Caco-2 (cell line): ENCODE measurements at places on chromosomes 6 and 20. TPM values are rescaled to one million over a fixed set of nuclear protein-coding genes. Genes with fewer than 3 reads are reported as not detected.

The TLDC2 gene
- total RNA-seq = 0.14 TPM in 1 of 2 replicates, not detected in the other

- no peak overlapping the region for H3K4me3 ChIP-seq
- H3K27me3 ChIP-seq = no peaks in the 10 kb centered on the region
- H3K36me3 ChIP-seq = no peaks in the 10 kb centered on the region
Observed at GRCh38 chr6:142729618-142730017, 215.4 kb downstream of the HIVEP2 start.

DNA sequence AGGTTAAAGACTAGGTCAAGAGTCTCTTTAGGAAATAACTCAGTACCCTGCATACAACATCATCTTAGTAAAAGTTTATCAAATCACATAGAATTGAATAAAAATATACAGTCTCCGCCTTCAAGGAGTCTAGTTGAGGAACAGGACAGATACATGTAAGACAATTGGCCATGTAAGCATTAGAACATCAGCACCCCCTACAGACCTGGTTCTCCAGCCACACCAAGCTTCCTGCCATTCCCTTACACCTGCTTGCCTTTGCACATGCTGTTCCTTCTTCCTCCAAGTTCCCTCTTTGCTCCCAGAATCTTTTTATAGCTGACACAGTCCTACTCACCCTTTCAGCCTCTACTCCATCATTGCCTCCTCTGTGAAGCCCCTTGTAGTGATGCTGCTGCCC is 187.8 kb upstream of the LRFN2 start:
- no peak overlapping the region for H3K27ac ChIP-seq
- DNase-seq = no peak
- no peak overlapping the region for H3K4me3 ChIP-seq
- H3K36me3 ChIP-seq = no peaks in the 10 kb centered on the region
- H3K4me1 ChIP-seq = no peaks in the 10 kb centered on the region

DNA sequence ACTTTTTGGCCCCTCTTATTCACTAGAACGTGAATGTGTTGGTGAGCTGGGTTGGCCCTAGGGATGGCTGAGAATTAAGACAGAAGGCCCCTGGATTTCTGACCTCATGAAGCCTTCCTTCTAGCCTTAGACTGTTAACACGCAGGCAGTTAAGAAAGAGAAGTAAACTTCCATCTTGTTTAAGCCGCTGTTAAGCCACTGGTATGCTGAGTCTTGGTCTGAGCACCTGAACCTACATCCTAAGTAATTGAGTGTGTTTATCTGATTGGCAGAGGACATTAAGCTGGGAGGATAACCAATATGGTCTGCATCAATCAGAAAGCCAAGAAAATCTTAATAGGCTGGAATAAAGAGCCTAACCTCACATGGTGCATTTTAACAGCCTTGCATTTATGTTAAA is 535.0 kb upstream of the ARID1B start:
- H3K36me3 ChIP-seq = no peaks in the 10 kb centered on the region
- no peaks in the 10 kb centered on the region; the same call in 1 of the 2 replicates for H3K27me3 ChIP-seq
- DNase-seq = no peak
- H3K27ac ChIP-seq = no peak overlapping the region
- H3K4me3 ChIP-seq = no peak overlapping the region

The MYB gene
- total RNA-seq = 2.3 and 2.7 TPM in 2 replicates

DNA sequence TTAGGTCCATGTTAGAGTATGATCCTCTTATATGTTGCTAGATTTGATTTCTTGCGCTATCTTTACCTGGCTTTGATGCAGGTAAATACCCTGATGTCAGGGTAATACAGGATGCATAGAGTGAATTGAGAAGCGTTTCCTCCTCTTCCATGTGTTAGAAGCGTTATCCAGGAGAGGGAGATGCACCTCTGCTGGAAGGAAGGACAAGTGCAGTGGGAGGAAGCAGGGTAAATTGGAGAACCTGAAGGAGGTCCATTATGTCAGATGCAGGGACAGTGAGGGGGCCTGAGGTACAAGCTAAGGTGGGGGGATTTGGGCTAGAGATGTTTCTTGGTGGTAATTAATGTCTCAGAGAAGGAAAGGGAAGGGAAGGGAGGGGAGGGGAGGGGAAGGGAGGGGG is 7.7 kb downstream of the SHLD1 start:
- DNase-seq = no peak
- H3K36me3 ChIP-seq = no peaks in the 10 kb centered on the region
- no peak overlapping the region for H3K4me3 ChIP-seq
- H3K27ac ChIP-seq = no peak overlapping the region

GRCh38 chr6:112027942-112028674 is 25.8 kb upstream of the CCN6 start:
- H3K36me3 ChIP-seq = no peaks in the 10 kb centered on the region
- DNase-seq = no peak
- no peak overlapping the region for H3K27ac ChIP-seq
- no peak overlapping the region for H3K4me3 ChIP-seq

The RPRD1B gene
- 102 and 112 TPM in 2 replicates for total RNA-seq

DNA sequence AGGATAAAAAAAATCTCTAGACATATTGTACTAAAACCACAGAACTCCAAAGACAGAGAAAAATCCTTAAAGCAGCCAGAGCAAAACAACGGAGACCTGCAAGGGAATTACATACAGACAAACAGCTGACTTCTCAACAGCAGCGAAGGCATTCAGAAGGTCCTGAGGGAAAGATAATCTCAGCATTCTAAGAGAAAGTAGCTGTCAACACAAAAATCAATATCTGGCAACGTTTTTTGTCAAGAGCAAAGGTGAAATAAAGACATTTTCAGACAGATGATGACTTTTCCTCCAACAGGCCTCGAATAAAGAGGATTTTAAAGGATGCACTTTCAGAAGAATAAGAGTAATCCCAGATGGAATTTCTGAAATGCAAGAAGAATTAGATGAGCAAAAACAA is 6.1 kb upstream of the SCGN start:
- H3K27ac ChIP-seq = no peak overlapping the region
- H3K36me3 ChIP-seq = no peaks in the 10 kb centered on the region
- peaks cover 34% of the 10 kb centered on the region for H3K4me1 ChIP-seq
- no peak for DNase-seq

The SSTR4 gene
- total RNA-seq = not detected in 2 replicates

The KIF25 gene
- not detected in 2 replicates for total RNA-seq

GRCh38 chr6:38460186-38460585 is 179.5 kb downstream of the BTBD9 start:
- DNase-seq = no peak
- no peaks in the 10 kb centered on the region for H3K36me3 ChIP-seq
- no peaks in the 10 kb centered on the region for H3K27me3 ChIP-seq
- H3K27ac ChIP-seq = no peak overlapping the region
- 0 out of 2 replicates have a peak, but pooled peaks cover 4% of the 10 kb centered on the region for H3K4me1 ChIP-seq
- H3K4me3 ChIP-seq = no peak overlapping the region

GRCh38 chr6:169445227-169445626 is 191.6 kb upstream of the THBS2 start:
- H3K27me3 ChIP-seq = no peaks in the 10 kb centered on the region
- DNase-seq = no peak
- H3K4me3 ChIP-seq = no peak overlapping the region
- H3K36me3 ChIP-seq = no peaks in the 10 kb centered on the region

- DNase-seq = no peak
- H3K27ac ChIP-seq = no peak overlapping the region
- H3K4me3 ChIP-seq = no peak overlapping the region
- no peaks in the 10 kb centered on the region for H3K4me1 ChIP-seq
- H3K27me3 ChIP-seq = no peaks in the 10 kb centered on the region
Observed at GRCh38 chr6:85460921-85461797, 11.3 kb downstream of the NT5E start.

The BMP6 gene
- total RNA-seq = 0.39 and 0.61 TPM in 2 replicates

GRCh38 chr20:31595654-31596411 is 9.3 kb upstream of the ID1 start:
- H3K27ac ChIP-seq = peak overlapping the region; percentile 66
- peak; percentile 87 for DNase-seq
- H3K36me3 ChIP-seq = no peaks in the 10 kb centered on the region
- no peaks in the 10 kb centered on the region for H3K27me3 ChIP-seq
- no peak overlapping the region for H3K4me3 ChIP-seq

The SMPDL3A gene
- total RNA-seq = 20.4 and 21.7 TPM in 2 replicates

- H3K4me3 ChIP-seq = no peak overlapping the region
- no peak for DNase-seq
- peaks cover 7% of the 10 kb centered on the region; the same call in 1 of the 2 replicates for H3K4me1 ChIP-seq
- no peaks in the 10 kb centered on the region for H3K27me3 ChIP-seq
- H3K36me3 ChIP-seq = no peaks in the 10 kb centered on the region
Observed at GRCh38 chr6:166197361-166197760, 29.7 kb upstream of the TBXT start.

- no peaks in the 10 kb centered on the region for H3K36me3 ChIP-seq
- peaks cover 34% of the 10 kb centered on the region for H3K4me1 ChIP-seq
- H3K4me3 ChIP-seq = peak overlapping the region; percentile 88
- no peak for DNase-seq
Observed at GRCh38 chr6:143679041-143679440, 1.3 kb downstream of the PHACTR2 start.

The STX11 gene
- total RNA-seq = 1.3 TPM in 2 replicates

DNA sequence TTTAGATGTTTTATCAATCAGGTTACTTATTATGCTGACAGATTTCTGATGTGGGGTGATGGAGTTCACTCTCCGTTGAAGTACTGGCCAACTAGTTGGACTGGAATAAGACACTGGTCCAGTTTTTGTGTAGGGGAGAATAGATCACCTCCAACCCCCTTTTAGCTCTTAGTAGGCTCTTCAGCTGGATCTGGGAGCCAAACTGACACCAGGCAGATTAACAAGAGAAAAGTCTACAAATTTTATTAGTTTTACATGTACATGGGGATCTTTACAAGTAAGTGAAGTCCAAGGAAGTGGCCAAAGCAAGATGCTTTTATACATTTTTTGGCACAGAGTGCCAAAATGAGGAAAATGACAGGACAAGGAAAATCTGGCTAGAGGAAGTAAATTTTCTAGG is 107.1 kb downstream of the UBE3D start:
- no peak overlapping the region for H3K4me3 ChIP-seq
- DNase-seq = no peak
- no peaks in the 10 kb centered on the region for H3K36me3 ChIP-seq
- no peaks in the 10 kb centered on the region for H3K4me1 ChIP-seq
- H3K27me3 ChIP-seq = no peaks in the 10 kb centered on the region

DNA sequence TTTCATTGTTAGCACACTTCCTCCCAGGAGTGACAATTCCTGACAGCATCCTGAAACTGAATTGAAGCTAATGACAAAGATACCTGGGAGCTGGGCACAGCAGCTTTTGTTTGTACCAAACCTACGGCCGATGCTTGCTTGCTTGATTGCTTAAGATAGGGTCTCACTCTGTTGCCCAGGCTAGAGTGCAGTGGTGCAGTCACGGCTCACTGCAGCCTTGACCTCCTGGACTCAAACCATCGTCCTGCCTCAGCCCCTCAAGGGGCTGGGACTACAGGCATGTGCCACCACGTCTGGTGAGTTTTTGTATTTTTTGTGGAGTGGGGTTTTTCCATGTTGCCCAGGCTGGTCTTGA is 84.7 kb upstream of the SCP2D1 start:
- no peak overlapping the region for H3K4me3 ChIP-seq
- no peaks in the 10 kb centered on the region for H3K4me1 ChIP-seq
- no peak for DNase-seq
- H3K27me3 ChIP-seq = no peaks in the 10 kb centered on the region
- no peaks in the 10 kb centered on the region for H3K36me3 ChIP-seq
- no peak overlapping the region for H3K27ac ChIP-seq

GRCh38 chr6:106163446-106163965 is 77.4 kb downstream of the PRDM1 start:
- H3K27me3 ChIP-seq = no peaks in the 10 kb centered on the region
- no peaks in the 10 kb centered on the region for H3K4me1 ChIP-seq
- H3K4me3 ChIP-seq = no peak overlapping the region

GRCh38 chr20:17936761-17937732 is 31.5 kb downstream of the SNX5 start:
- no peak for DNase-seq
- no peak overlapping the region for H3K27ac ChIP-seq
- no peak overlapping the region for H3K4me3 ChIP-seq
- H3K4me1 ChIP-seq = no peaks in the 10 kb centered on the region

The CNR1 gene
- total RNA-seq = not detected in 2 replicates

The IER3 gene
- total RNA-seq = 13.0 and 17.4 TPM in 2 replicates

GRCh38 chr6:2980465-2980855 is 9.1 kb upstream of the SERPINB6 start:
- DNase-seq = no peak
- H3K4me3 ChIP-seq = no peak overlapping the region
- no peaks in the 10 kb centered on the region for H3K36me3 ChIP-seq
- no peaks in the 10 kb centered on the region for H3K27me3 ChIP-seq
- H3K27ac ChIP-seq = peak overlapping the region; percentile 61

The XKR7 gene
- total RNA-seq = not detected in 2 replicates

DNA sequence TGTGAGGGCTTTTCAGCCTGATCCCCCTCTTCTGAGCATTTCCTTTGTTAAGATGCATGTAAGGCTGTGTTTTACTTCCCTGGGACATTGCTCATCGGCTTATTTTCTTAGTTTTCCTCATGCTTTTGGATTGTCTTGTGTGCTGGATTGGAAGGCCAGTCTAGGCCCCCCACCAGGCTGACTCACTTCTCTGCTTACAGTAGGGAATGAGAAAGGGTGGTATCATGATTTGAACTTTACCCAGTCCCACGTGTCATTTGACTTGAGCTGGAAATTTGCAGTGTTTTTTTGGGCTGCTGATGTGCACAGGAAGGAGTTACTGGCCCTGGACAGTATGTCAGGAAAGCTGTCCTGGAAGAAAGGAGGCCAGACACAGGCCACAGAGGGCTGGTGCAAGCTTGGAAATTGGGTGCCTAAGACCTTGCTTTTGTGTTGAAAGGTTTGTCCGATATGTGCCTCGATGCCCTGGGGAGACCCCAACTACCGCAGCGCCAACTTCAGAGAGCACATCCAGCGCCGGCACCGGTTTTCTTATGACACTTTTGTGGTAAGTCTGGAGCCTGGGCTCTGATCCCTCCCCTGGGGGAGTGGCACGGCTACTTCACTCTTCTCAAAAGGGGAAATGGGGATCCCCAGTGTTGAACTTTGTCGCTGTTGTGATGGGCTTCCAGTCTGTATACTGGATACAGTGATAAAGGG is 12.8 kb downstream of the RNF114 start:
- no peak overlapping the region for H3K4me3 ChIP-seq
- H3K4me1 ChIP-seq = peaks cover 19% of the 10 kb centered on the region
- no peaks in the 10 kb centered on the region for H3K27me3 ChIP-seq
- no peak for DNase-seq
- H3K36me3 ChIP-seq = peaks cover 28% of the 10 kb centered on the region

DNA sequence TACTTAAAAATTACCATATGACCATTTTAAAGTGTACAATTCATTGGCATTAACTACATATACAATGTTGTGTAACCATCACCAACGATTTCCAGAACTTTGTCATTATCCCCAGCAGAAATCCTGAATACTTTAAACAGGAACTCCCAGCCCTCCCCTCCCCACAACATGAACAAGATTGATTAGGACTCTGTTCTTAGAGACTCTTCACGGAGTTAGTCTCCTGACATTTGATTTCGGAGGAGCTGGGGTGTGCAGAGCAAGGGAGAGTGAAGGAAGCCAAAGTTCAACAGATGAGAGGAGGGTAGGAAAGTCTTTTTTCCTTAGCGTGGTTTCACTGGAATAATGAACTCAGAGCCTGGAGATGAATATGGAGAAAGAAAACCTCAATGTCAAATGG is 17.2 kb upstream of the QKI start:
- no peaks in the 10 kb centered on the region for H3K27me3 ChIP-seq
- H3K36me3 ChIP-seq = no peaks in the 10 kb centered on the region
- no peak overlapping the region for H3K4me3 ChIP-seq
- H3K27ac ChIP-seq = no peak overlapping the region
- DNase-seq = no peak

- no peak overlapping the region for H3K27ac ChIP-seq
- no peaks in the 10 kb centered on the region for H3K27me3 ChIP-seq
- H3K4me3 ChIP-seq = no peak overlapping the region
Observed at GRCh38 chr6:19691465-19692167, 145.6 kb upstream of the ID4 start.
